Airway epithelial cell (primary cell): ENCODE measurements at places on chromosomes 7 and 10. TPM values are rescaled to one million over a fixed set of nuclear protein-coding genes. Genes with fewer than 3 reads are reported as not detected.

SFXN2 gene
- total RNA-seq = 2.8 and 3.2 TPM in 2 replicates

LHFPL3 gene
- not detected in 2 replicates for total RNA-seq

TEX36 gene
- total RNA-seq = not detected in 2 replicates

MCM10 gene
- 9.5 and 12.6 TPM in 2 replicates for total RNA-seq

TAS2R4 gene
- 0.42 and 0.49 TPM in 2 replicates for total RNA-seq

CAV1 gene
- 428 and 559 TPM in 2 replicates for total RNA-seq

OR2A5 gene
- total RNA-seq = not detected in 2 replicates

TDRD1 gene
- total RNA-seq = 0.23 and 0.28 TPM in 2 replicates

GJD4 gene
- not detected in 2 replicates for total RNA-seq

MAGI2 gene
- total RNA-seq = 0.21 and 0.28 TPM in 2 replicates

HMX3 gene
- total RNA-seq = not detected in 2 replicates
